ENCODE measurements at places on chromosomes 5 and 9.

GRCh38 chr9:18805386-18805785 is 227.6 kb downstream of the SAXO1 start:
- no peak for DNase-seq

DNA sequence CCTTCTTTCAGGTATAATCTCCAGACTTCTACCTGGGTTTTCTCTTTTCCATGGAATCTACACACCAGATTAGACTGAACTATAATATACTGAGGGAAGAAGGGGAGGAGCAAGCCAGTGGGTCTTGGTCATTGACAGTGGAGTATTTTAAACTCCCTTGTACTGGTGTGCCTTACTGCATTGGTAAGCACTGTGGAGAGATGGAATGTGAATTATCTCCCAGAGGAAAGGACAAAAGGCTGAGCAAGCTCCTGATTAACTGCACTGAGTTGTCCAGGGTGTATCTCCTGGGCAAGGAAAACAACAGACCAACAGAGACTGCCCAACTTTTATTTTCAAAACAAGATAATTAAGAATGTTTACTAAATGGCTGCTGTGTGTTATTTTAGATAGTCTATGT is 29.8 kb upstream of the SLCO6A1 start:
- DNase-seq, result no peak

- peak; percentile 31 for DNase-seq
Measured at GRCh38 chr9:117718085-117718484, 13.9 kb downstream of the TLR4 start.

DNA sequence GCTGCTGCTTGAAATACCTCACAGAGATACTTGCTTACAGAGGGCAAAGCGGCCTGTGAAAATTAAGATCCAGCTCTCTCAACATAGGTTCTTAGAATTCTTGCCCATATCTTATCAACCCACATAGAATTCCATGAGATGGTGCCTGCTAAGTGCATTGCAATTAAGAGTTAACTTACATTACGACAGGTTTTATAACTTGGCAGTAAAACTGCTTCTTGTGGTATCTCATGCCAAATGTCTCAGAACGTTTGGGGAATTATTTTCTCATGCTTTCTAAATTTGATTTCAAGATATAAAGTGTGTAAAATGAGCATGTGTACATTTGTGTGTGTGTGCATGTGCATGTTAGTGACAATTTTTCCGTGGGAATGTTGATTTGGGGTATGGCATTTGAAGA is 261.2 kb downstream of the SAXO1 start:
- no peak for DNase-seq

GRCh38 chr5:100913298-100913697 is 10.2 kb upstream of the ST8SIA4 start:
- DNase-seq, result no peak

- DNase-seq, result no peak
Measured at GRCh38 chr9:101849102-101849707, 110.8 kb upstream of the GRIN3A start.

Measured in bone marrow (tissue), 2 donors.